ENCODE measurements at places on chromosomes 2 and 18. TPM values are rescaled to one million over a fixed set of nuclear protein-coding genes. Genes with fewer than 3 reads are reported as not detected.

CCBE1 gene
- not detected for total RNA-seq

DNA sequence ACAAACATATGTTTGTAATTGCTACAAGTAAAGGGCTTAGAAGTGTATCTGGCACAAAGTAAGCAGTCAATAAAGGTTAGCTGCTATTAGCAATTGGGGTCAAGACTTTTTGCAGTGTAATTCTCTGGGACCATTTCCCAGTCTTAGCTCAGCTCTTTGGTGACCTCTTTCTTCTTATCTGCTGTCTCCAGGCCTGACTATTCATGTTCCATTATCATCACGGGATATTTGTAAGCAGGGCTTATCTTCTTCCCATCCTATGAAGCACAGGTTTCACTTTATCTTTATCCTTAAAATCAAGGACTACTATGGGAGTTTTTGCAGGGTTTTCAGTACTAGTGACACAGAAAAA, 131.7 kb downstream of the DOCK10 start:
- DNase-seq = no peak

FEV gene
- total RNA-seq = not detected

- no peak for DNase-seq
Observed at GRCh38 chr2:121501031-121501430, 29.6 kb upstream of the RNU4ATAC start.

- no peak for DNase-seq
Observed at GRCh38 chr2:111049792-111050640, 70.7 kb upstream of the BCL2L11 start.
